ENCODE measurements at places on chromosomes 2 and 18.

DNA sequence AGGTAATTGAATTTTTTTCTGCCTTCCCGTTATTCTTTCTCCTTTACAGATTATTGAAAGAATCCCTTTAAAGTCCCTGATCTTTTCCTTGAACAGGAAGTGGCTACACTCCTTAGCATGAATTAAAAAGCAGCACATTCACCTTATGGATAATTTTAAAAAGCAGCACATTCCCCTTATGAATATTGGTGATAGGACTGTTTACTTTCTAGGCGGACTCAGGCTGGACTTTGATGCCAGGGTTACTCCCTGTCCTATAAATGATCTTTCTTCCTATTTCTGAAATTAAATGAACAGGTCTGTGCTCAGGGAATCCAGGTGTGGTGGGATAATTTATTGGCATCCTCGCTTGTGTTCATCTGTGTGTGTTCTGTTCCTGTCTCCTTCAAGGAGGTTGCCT, 226.0 kb downstream of the DCDC2C start:
- DNase-seq: no peak

GRCh38 chr2:25088817-25089516, 47.1 kb downstream of the EFR3B start:
- DNase-seq: no peak

- no peak for DNase-seq
These were observed 3.5 kb upstream of the TUBB6 start for GRCh38 chr18:12304351-12305210.

DNA sequence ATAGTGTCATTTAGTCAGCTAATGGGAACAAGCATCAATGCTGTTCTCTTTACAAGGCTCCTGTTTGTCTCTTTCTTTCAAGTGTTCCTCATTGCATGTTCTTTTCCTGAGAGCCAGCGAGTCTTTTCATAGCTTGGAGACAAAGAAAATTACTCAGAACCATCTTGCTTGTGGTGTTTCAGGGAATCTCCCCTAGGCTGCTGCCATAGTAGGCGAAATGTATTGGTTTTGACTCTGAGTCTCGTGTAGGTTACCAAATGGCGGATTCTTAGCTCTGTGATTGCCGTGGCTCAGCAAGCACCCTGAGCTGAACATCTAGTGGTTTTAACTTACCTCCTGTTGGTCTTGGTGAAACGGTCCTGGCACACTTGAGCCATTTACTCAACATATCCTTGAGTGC, 68.7 kb downstream of the RHBDD1 start:
- no peak for DNase-seq

GRCh38 chr2:184394642-184395041, 203.7 kb upstream of the ZNF804A start:
- no peak for DNase-seq

DNA sequence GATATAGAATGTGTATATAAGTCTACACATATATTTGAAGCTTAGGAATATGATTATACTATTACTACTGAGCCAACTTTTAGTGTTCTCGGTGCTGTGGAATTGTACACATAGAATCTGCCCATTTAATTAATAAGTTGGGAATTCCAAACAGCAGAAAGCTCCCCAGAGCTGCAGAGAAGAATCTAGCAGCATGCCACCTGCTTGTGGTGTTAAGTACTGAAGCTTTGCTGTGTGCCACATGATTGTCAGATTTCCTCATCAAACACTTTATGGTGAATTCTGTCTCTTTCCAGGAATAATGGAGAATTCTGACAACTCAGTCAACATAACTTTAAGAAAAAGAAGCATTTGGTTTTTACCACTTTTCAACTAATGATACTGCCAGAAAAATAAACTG, 117.8 kb downstream of the WDSUB1 start:
- no peak for DNase-seq

All from SK-N-MC (cell line).